Adrenal gland (tissue), 19 donors: ENCODE measurements at places on chromosomes 3 and 15. TPM values are rescaled to one million over a fixed set of nuclear protein-coding genes. Genes with fewer than 3 reads are reported as not detected.

GRCh38 chr3:42712688-42713372 is 10.2 kb upstream of the HHATL start:
- no peak overlapping the region for H3K4me3 ChIP-seq
- DNase-seq, result no peak
- no peaks in the 10 kb centered on the region for H3K27me3 ChIP-seq
- H3K36me3 ChIP-seq, result no peaks in the 10 kb centered on the region

The LRRN1 gene
- total RNA-seq, result 0.14 TPM

- peaks cover 17% of the 10 kb centered on the region for H3K4me1 ChIP-seq
- no peaks in the 10 kb centered on the region for H3K27me3 ChIP-seq
- no peak overlapping the region for H3K4me3 ChIP-seq
- H3K27ac ChIP-seq, result no peak overlapping the region
These were observed 57.4 kb downstream of the MRPS25 start for GRCh38 chr3:15007681-15008141.

The LIPH gene
- total RNA-seq, result 1.1 TPM

DNA sequence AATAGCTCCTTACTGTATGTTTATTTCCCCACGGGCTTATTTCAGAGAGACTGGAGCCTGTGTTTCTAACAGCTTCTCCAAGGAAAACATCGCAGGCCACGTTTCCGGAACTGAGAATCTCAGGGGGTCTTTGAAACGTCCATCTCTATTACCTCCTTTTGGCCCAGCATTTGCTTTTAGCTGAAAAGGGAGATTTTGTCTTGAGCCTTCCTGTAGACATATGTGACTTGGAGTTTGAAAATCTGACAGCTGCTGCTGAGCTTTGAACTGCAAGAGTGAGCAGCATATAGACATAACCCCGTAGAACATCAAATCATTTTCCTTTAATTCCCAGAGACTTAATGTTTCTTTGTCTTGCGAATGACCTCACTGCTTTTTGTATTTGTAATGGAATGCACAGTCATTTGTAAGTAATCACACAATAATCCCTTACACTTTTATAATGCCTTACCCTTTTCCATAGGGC is 54.6 kb downstream of the LPP start:
- no peaks in the 10 kb centered on the region for H3K27me3 ChIP-seq
- peaks cover 10% of the 10 kb centered on the region for H3K4me1 ChIP-seq
- no peaks in the 10 kb centered on the region for H3K36me3 ChIP-seq
- no peak for DNase-seq
- H3K27ac ChIP-seq, result no peak overlapping the region

DNA sequence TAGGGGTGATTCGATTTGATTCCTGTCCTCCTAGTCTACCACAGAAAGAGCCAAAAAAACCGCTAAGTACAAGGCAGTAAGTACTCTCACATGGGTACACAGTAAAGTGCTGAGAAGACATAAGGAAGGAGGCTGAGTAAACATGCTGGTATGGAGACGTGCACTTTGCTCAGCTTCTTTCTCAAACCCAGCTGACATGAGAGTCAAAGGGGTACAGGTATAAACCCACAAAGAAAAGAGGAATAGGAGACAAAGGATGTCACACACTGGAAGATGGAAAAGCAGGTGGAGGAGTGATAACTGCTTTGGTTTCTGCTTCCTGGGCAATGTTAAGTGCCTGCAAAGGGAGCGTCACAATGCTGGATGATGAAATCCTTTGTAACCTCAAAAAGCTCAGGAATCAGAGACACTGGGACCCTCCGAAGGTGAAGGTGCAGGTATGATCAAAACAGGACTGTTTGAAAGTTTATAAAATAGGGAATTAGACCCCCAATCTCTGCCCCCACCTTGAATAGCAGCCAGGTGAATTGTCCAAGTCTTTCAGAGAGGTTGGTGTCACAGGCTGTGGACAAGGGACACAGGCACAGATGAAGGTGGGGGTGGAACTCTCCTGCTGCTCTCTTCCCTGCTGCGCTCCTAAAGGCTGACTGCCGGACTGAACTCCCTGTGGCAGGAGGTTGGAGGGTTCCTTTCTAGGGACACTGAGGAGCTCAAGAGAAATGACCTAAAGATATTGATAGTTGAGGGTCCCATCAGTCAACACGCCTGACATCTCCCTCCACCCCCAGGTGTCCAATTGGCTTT is 101.8 kb downstream of the RAB11A start:
- H3K4me3 ChIP-seq, result no peak overlapping the region
- no peak for DNase-seq
- H3K36me3 ChIP-seq, result no peaks in the 10 kb centered on the region
- peaks cover 17% of the 10 kb centered on the region for H3K27me3 ChIP-seq

GRCh38 chr3:177513815-177514610 is 316.7 kb upstream of the TBL1XR1 start:
- H3K27me3 ChIP-seq, result no peaks in the 10 kb centered on the region
- no peak overlapping the region for H3K4me3 ChIP-seq
- H3K36me3 ChIP-seq, result no peaks in the 10 kb centered on the region

GRCh38 chr3:192834428-192834827 is 83.2 kb downstream of the MB21D2 start:
- DNase-seq, result no peak
- no peak overlapping the region for H3K4me3 ChIP-seq
- H3K4me1 ChIP-seq, result peaks cover 42% of the 10 kb centered on the region
- H3K36me3 ChIP-seq, result no peaks in the 10 kb centered on the region
- H3K27ac ChIP-seq, result no peak overlapping the region

GRCh38 chr3:54564374-54564925 is 363.4 kb downstream of the LRTM1 start:
- H3K27me3 ChIP-seq, result no peaks in the 10 kb centered on the region
- H3K36me3 ChIP-seq, result no peaks in the 10 kb centered on the region
- H3K27ac ChIP-seq, result no peak overlapping the region
- DNase-seq, result no peak

GRCh38 chr3:87173071-87173470 is 54.0 kb upstream of the CHMP2B start:
- no peak overlapping the region for H3K27ac ChIP-seq
- H3K4me1 ChIP-seq, result no peaks in the 10 kb centered on the region
- no peaks in the 10 kb centered on the region for H3K36me3 ChIP-seq
- no peak for DNase-seq
- no peak overlapping the region for H3K4me3 ChIP-seq

DNA sequence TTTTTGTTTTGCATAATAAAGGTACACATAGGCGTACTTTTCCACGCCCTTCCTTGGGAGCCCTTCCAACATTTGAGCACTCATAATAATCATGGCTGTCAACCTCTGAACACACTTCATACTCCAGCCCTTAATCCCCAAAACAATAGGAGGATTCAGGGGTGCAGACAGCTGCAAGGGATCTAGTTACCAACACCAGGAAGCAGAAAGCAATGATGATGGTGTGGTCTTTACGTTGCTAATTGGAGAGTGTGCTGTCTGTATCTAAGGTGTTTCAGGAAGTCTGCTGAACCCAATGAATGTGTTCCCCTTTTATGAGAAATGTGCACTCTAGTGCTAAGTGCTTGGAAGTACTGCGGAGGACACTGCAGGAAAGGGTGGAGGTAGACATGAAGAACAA is 60.3 kb upstream of the PDZRN3 start:
- DNase-seq, result no peak
- no peaks in the 10 kb centered on the region for H3K27me3 ChIP-seq
- H3K4me1 ChIP-seq, result no peaks in the 10 kb centered on the region

GRCh38 chr15:39511916-39512260 is 69.0 kb upstream of the THBS1 start:
- H3K4me3 ChIP-seq, result no peak overlapping the region
- DNase-seq, result no peak
- no peak overlapping the region for H3K27ac ChIP-seq
- no peaks in the 10 kb centered on the region for H3K36me3 ChIP-seq

The SYNPR gene
- total RNA-seq, result 1.4 TPM

The NPTN gene
- total RNA-seq, result 101 TPM

The XYLB gene
- total RNA-seq, result 7.9 TPM

The GPR149 gene
- not detected for total RNA-seq

GRCh38 chr15:36062357-36062756 is 516.4 kb upstream of the DPH6 start:
- H3K27me3 ChIP-seq, result no peaks in the 10 kb centered on the region
- no peaks in the 10 kb centered on the region for H3K36me3 ChIP-seq
- H3K27ac ChIP-seq, result no peak overlapping the region
- H3K4me1 ChIP-seq, result no peaks in the 10 kb centered on the region
- no peak for DNase-seq

The RLBP1 gene
- total RNA-seq, result not detected

The P2RY13 gene
- 1.1 TPM for total RNA-seq

The MOBP gene
- not detected for total RNA-seq

DNA sequence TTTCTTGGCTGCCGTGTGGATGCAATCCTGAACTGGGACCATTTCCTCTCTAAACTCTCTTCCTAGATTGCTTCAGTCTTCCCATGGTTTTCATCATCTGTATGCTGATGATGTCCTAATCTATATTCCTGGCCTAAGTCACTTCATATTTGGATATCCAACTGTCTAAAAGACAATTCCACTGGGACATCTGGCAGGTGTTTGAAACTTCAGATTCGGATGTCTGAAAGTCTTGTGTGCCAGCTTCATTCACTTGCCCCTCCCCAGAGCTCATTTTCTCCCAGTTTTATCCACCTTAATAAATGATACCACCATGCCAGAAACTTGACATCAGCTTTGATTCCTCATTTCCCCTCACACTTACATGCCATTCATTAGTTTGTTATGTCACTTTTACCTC is 134.9 kb upstream of the PTX3 start:
- H3K4me1 ChIP-seq, result no peaks in the 10 kb centered on the region
- no peaks in the 10 kb centered on the region for H3K36me3 ChIP-seq
- no peak overlapping the region for H3K27ac ChIP-seq
- no peak overlapping the region for H3K4me3 ChIP-seq

- no peaks in the 10 kb centered on the region for H3K27me3 ChIP-seq
- H3K36me3 ChIP-seq, result no peaks in the 10 kb centered on the region
- peaks cover 11% of the 10 kb centered on the region for H3K4me1 ChIP-seq
- peak; percentile 44 for DNase-seq
These were observed 73.0 kb upstream of the POMGNT2 start for GRCh38 chr3:43178891-43179366.

GRCh38 chr15:65747265-65747664 is 44.8 kb downstream of the DENND4A start:
- no peak overlapping the region for H3K4me3 ChIP-seq
- no peaks in the 10 kb centered on the region for H3K27me3 ChIP-seq
- DNase-seq, result no peak
- no peak overlapping the region for H3K27ac ChIP-seq
- H3K4me1 ChIP-seq, result peaks cover 3% of the 10 kb centered on the region

DNA sequence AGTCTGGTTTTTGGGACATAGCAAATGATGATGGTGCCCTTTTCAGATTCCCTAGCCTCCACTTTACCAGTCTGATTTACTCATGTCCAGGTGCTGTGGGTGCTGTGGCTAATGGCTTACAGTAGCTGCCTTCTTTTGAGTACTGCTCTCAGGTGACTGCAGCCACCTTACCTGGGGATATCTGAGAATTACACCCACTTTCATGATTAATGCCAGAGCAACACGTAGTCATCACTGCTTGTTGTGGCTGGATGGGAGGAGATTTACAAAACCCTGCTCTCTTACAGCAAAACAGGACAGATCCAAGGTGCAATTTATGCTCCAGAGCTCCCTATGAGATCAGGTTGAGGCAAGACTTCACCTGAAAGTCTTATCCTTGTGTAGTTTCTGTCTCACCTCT is 150.6 kb downstream of the PDCD6IP start:
- H3K27me3 ChIP-seq, result no peaks in the 10 kb centered on the region
- H3K36me3 ChIP-seq, result no peaks in the 10 kb centered on the region
- no peak overlapping the region for H3K4me3 ChIP-seq

DNA sequence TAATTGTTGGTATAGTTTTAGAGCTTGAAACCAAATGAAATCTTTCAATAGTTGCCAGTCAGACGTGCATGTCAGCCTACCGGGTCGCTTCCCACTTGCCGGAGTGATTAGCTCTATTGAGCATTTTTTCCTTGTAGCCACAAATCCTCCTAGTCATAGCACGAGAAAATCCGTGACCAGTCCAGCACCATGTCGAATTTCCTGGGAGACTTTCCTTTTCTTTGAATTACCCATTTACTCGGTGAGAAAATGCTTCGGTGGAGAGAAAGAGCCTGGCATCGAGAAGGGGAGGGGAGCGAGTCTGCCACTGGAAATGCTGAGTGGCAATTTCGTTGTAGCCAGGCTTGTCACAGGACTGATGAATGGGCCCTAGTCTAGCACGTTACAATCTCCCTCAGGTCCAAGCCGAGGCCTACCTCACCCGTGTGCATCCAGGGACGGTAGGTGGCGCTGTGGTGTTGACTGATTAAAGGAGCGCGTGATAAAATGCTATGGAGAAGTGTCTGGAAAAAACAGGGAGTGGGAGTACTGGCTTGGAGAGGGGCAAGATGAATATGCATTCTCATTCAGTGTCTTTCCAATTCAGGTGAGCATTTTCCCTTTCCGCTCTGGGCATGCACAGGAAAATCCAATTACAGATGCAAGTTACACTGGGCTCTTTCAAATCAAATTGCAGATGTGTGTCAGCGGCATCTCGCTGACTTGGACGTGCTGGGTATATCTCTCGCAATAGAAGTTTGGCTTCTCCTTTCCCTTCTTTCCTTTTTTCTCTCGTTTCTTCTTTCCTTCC is 238.8 kb downstream of the EDEM1 start:
- DNase-seq, result peak; percentile 80
- no peak overlapping the region for H3K4me3 ChIP-seq
- H3K4me1 ChIP-seq, result no peaks in the 10 kb centered on the region
- H3K36me3 ChIP-seq, result no peaks in the 10 kb centered on the region
- no peaks in the 10 kb centered on the region for H3K27me3 ChIP-seq

DNA sequence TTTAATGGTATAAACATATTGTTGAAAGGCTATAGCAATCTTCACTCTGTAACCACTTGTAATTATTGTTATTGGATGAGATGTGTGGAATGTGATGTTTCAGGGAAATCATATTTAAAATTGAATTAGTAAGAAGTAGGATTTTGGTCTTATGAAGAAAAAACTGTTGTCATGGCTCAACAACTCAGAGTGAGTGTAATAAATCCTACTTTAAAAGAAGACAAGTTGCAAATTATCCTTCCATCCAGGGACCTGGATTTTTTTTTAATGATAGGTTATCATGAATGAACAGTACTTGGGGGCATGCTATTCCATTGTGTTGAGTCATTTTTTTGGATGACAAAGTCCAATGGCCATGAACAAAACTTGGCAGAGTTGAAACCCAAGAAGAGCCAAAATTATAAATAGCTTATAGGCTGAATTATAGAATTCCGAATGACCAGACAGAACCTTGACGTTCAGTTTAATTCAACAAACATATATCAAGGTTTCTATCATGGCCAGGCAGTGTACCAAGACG is 625.5 kb upstream of the ZNF717 start:
- H3K4me3 ChIP-seq, result no peak overlapping the region
- no peak overlapping the region for H3K27ac ChIP-seq
- no peak for DNase-seq
- no peaks in the 10 kb centered on the region for H3K4me1 ChIP-seq
- H3K36me3 ChIP-seq, result no peaks in the 10 kb centered on the region
- H3K27me3 ChIP-seq, result no peaks in the 10 kb centered on the region

- DNase-seq, result no peak
- H3K36me3 ChIP-seq, result no peaks in the 10 kb centered on the region
- H3K4me3 ChIP-seq, result no peak overlapping the region
- H3K27me3 ChIP-seq, result no peaks in the 10 kb centered on the region
- H3K27ac ChIP-seq, result no peak overlapping the region
These were observed 30.0 kb upstream of the SLC41A3 start for GRCh38 chr3:126113733-126114442.

GRCh38 chr3:193656445-193656844 is 63.4 kb downstream of the OPA1 start:
- H3K4me3 ChIP-seq, result no peak overlapping the region
- no peak for DNase-seq
- H3K36me3 ChIP-seq, result peaks cover 39% of the 10 kb centered on the region
- no peak overlapping the region for H3K27ac ChIP-seq
